ENCODE measurements at places on chromosomes 4 and X.

GRCh38 chr4:55729351-55730279 lies 90.0 kb upstream of the EXOC1L start:
- no peak for DNase-seq

GRCh38 chrX:68365341-68365740 lies 68.0 kb downstream of the OPHN1 start:
- DNase-seq = no peak

GRCh38 chrX:57674861-57675260 lies 5.2 kb downstream of the NLRP2B start:
- no peak for DNase-seq

GRCh38 chrX:19065535-19065934 lies 56.7 kb downstream of the ADGRG2 start:
- DNase-seq = no peak

GRCh38 chr4:146550161-146550560 lies 28.4 kb upstream of the SLC10A7 start:
- DNase-seq = no peak

All from NCI-H69 (cell line).